Stimulated activated CD8-positive, alpha-beta memory T cell treated with anti-CD3 and anti-CD28 coated beads, Interleukin-4, amount 100 ng/mL, for 4 hours (primary cell): ENCODE measurements at places on chromosomes 7 and 10.

- no peak for DNase-seq
Measured at GRCh38 chr10:29081951-29082685, 206.8 kb upstream of the LYZL1 start.

- DNase-seq, result no peak
Measured at GRCh38 chr10:81367132-81367531, 507.9 kb upstream of the NRG3 start.

DNA sequence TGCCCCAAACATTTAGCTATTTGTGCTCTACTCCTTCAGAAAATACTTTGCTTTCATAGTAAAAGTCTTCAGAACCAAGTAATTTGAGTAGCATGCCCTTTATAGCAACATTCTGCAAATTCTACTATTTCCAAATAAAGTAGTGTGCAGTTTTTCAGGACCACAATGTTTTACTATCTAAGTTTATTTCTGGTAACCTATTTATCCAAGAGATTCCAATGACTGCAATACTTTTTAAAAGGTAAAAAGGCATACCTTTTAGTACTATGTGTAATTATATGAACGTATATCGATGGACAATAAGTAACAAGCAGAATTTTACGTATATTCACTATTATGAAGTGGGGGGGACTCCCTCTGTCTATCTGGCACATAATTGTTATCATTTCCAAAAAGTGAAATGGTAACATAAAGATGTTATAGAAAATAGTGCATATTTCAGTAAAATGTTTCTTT, 6.9 kb upstream of the CAV2 start:
- no peak for DNase-seq

- no peak for DNase-seq
Measured at GRCh38 chr7:82053453-82054032, 283.7 kb upstream of the HGF start.

- no peak for DNase-seq
Measured at GRCh38 chr7:28539289-28539981, 127.1 kb downstream of the CREB5 start.

DNA sequence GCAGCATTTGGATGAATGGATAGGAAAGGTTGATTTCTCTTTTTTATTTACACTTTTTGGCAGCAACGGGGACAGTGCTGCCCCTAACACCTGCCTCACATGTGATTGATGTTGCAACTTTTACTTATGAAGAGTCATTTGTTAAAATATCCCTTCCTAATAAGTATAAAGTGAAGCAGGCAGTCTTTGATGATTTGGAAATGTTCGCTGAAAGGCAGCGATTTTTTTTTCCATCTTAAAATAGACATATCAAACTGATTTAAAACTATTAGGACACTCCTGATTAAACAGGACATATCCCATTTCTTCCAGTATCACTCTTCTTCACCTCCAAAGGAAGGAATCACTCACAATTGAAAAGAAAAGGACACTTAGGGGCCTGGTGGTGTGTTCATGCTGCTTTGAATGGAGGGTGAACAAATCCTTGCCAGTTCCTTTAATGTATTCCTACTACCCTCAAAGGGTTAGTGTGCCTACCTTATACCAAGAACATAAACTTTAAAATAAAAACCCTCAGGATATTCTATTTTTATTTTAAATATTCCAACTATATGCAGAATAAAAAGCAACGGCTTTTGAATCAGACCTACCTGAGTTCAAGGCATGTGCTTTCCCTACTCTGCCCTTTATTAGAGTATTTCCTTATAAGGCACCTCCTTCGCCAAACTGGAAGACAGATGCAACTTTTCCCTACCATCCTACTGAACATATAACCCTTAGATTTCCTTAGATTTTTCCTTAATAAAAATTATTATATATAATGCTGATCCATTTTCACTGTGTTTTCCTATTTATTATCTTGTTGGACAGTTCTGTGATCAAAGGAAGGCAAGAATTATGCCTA, 1.1 kb downstream of the ADK start:
- no peak for DNase-seq

DNA sequence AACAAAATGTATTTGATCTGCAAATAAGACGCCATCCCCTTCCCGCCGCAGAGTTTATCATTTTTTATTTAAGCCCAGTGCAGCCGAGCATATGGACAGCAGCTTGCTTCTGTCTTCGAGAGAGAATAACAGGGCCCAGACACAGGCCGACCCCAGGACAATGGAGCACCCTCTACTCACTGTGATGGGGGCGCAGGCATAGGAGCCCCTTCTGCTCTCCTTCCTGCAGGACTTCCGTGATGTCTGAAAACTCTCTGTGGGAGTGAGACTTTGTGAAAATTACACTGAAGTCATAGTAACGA, 134.8 kb downstream of the OAT start:
- DNase-seq, result no peak
